ENCODE measurements at places on chromosomes 3 and 15.

DNA sequence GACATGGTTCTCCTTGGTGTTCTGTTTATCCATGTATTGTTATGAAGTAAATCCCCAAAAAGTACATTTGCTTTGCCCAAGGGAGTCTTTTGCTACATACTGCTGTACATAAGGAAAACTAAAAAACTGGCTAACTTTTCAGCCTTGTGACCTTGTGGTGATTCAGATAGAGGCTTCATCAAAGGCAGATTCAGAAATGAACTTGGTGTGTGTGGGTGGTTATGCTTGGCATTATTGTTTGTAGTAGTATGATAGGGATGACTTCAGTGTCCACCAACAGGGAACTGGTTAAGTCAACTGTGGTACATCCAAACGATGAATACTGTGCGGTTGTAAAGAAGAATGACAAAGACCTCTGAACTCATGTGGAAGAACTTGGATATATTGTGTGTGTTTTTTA lies 75.6 kb upstream of the CHRNB4 start:
- DNase-seq, result no peak

DNA sequence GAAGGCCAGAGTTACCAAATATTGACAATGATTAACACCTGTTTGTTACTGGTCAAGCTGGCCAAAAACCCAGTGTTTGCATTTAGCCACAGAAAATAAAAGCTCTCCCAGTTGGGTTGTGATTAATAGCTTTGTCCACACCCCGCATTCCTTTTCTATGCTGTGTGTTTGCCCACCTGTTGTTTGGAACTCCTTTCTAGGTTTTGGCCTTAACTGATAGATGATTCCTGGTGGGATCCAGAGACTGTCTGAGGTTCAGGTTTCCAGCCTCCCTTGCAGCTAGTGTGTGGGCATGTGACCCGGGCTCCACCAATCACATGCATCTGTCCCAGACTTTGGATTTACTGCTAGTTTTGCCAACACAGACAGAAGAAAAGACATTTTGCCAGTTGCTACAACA lies 83.8 kb downstream of the PTPRG start:
- no peak for DNase-seq

- DNase-seq, result peak; percentile 33
Measured at GRCh38 chr15:83380682-83381081, 66.5 kb upstream of the SH3GL3 start.

GRCh38 chr3:49029563-49029884 lies 326 bp upstream of the IMPDH2 start:
- no peak for DNase-seq

DNA sequence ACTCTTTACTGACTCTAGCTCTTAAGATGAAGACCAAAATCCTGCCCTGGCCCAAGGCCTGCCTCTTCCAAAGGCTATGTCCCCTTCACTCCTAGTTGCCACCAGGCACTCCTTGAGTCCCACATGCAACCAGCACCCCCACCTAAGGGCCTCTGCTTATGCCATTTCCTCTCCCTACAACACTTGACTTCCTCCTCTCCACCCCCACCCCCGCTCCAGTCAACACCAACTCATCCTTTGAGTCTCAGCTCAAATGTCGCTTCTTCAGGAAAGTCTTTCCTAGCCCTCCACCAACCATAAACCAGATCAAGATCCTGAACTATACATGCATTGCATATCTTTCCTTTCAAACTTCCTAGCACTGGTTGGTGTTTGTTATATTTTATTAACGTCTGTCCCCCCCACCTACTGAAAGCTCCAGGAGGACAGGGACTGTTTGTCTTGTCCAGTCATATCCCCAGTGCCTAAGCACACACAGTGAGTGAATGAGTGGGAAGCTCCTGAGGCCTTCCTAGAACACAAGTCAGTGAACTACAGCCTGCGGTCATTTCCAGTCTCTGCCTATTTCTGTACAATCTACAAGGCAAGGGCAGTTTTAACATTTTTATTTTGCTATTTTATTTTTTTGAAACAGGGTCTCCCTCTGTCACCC lies 7.3 kb downstream of the TBC1D2B start:
- no peak for DNase-seq

DNA sequence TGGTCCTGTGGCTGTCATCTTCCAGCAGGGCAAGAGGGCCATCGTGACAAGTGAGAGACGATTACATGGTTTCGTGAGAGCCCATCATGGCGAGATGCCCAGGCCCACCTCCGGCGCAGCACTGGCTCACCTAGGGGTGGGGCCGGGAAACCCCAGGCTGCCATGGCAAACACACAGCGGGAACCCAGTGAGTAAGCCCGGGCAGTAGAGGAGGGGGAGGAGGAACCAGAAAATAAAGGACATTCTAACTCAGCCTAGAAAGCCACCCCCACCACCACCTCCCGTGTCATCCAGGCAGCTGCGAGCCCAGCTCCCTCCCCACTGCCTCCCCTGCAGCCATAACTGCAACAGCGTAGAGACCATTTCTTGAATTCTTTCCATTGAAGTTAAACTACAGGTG lies 52.3 kb downstream of the PCSK6 start:
- DNase-seq, result no peak

GRCh38 chr3:66817951-66818557 lies 180.1 kb upstream of the KBTBD8 start:
- no peak for DNase-seq

DNA sequence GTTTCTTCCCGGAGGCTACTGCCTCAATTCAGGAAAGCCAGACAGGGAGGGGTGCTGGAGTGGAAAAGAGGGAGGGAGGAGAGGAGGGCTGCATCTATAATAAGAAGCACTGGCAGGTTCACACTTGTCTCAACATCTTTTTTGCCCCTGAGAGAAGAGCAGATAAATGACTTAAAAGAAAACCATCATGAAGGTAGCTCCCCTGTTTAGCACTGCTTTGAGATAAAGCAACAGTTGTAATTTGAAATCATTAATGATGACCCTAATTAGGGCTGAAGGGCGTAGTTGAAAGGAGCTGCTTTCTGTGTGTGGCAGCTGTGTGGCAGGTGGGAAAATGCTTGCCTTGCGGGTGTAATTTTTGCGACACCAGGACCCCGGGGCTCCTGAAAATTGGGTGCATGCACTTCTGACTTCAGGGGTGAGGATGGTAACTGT lies 222.8 kb upstream of the IL12A start:
- DNase-seq, result no peak

GRCh38 chr15:77107531-77108355 lies 36.8 kb upstream of the TSPAN3 start:
- peak; percentile 62 for DNase-seq

DNA sequence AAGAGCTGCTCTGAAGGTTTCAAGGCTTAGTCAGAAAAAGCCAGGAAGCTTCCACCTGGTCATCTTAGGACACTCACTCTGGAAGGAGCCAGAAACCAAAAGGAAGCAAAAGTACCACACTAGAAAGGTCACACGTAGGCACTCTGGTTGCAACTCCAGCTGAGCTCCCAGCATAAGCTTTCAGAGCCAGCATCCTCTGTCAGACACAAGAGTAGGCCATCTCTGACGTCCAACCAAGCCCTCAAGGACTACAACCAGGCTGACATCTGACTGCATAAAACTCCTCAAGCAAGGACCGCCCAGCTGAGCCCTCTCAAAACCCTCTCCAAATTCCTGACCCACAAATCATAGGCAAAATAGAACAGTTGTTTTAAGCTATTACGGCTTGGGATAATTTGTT lies 12.8 kb downstream of the SH3BP5 start:
- peak; percentile 71 for DNase-seq

- DNase-seq, result no peak
Measured at GRCh38 chr3:45761831-45762230, 34.5 kb downstream of the SLC6A20 start.

GRCh38 chr3:42525736-42526345 lies 23.4 kb downstream of the VIPR1 start:
- no peak for DNase-seq

DNA sequence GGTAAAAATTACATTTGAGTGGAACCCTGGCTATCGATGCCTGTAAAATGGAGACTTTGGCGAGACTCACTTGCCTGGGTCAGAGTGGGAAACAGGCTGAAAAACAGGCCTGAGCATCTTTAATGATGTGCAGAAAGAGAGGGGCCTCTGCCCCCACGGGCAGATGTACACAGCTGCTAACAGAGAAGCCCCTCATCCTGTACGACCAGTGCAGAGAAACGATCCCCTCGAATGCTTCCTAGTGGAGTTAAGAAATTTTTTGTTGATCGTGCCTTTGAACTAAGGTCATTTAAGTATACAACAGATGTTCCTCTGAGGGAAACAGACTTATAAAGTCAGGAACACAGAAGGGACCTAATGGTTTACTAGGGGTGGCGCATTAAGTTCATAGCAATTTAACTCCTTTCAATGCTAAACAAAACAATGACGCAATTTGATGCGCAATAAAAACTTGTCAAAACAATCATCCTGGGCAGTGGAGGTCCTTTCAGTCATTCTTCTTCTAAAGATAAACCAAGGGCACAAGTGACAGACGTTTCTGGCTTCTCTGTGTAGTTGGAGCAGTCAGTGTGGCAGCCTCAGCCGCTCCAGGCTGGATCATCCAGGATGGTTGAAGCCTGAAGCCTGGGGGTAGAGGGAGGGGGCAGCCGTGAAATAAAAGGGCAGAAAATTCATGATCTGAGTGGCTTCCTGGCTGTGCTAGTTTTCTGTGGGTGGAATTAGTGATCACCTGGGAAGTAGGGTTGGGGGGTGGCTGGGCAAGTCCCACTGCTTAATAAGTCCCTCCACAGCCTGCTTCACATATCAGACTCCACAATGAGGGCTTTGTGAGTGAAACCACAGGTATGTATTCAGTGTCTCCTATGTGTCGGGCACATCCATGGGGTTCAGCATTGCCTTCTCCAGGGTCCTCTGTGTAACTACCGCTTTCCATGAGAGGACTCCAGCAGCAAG lies 50.8 kb upstream of the MRPS22 start:
- DNase-seq, result no peak
